Activated CD8-positive, alpha-beta memory T cell treated with anti-CD3 and anti-CD28 coated beads for 36 hours (primary cell): ENCODE measurements at places on chromosomes 13 and 19. TPM values are rescaled to one million over a fixed set of nuclear protein-coding genes. Genes with fewer than 3 reads are reported as not detected.

Gene ZNF541
- not detected for total RNA-seq

Gene TMEM238
- 11.3 TPM for total RNA-seq

Gene SSC5D
- 0.63 TPM for total RNA-seq

Gene ACP5
- total RNA-seq = 2.5 TPM

Gene ZNF223
- 1.3 TPM for total RNA-seq

Gene MBD3L2
- total RNA-seq = not detected

Gene GAPDHS
- not detected for total RNA-seq

Gene DNMT1
- total RNA-seq = 355 TPM

Gene ZNF415
- total RNA-seq = 0.84 TPM

Gene KASH5
- 0.15 TPM for total RNA-seq

Gene PLEKHG2
- 30.4 TPM for total RNA-seq

Gene SH2D3A
- total RNA-seq = 18.1 TPM

Gene S1PR2
- 14.1 TPM for total RNA-seq

Gene VSTM1
- total RNA-seq = not detected

Gene ZNF610
- total RNA-seq = 0.82 TPM

Gene ZNF71
- total RNA-seq = 6.9 TPM

Gene IFNL1
- not detected for total RNA-seq

Gene IGFLR1
- 85.6 TPM for total RNA-seq

Gene HIPK4
- 0.08 TPM for total RNA-seq

Gene SULT2A1
- total RNA-seq = not detected

Gene B3GNT3
- total RNA-seq = not detected

Gene TEX29
- total RNA-seq = not detected

Gene TNFSF13B
- total RNA-seq = 0.53 TPM

Gene KLK4
- total RNA-seq = not detected

Gene FCER2
- 2.5 TPM for total RNA-seq
